ENCODE measurements at places on chromosomes 7 and 10. TPM values are rescaled to one million over a fixed set of nuclear protein-coding genes. Genes with fewer than 3 reads are reported as not detected.

TMEM273 gene
- total RNA-seq: 20.0 TPM

- H3K27ac ChIP-seq: no peak overlapping the region
- DNase-seq: no peak
- no peak overlapping the region for H3K4me3 ChIP-seq
- no peaks in the 10 kb centered on the region for H3K4me1 ChIP-seq
- H3K36me3 ChIP-seq: no peaks in the 10 kb centered on the region
- H3K27me3 ChIP-seq: no peaks in the 10 kb centered on the region
Observed at GRCh38 chr10:63633677-63634487, 112.7 kb downstream of the REEP3 start.

- no peaks in the 10 kb centered on the region for H3K36me3 ChIP-seq
- no peak overlapping the region for H3K27ac ChIP-seq
- H3K27me3 ChIP-seq: no peaks in the 10 kb centered on the region
Observed at GRCh38 chr7:137626469-137627067, 220.2 kb downstream of the DGKI start.

ZNF853 gene
- 10.9 TPM for total RNA-seq

DNA sequence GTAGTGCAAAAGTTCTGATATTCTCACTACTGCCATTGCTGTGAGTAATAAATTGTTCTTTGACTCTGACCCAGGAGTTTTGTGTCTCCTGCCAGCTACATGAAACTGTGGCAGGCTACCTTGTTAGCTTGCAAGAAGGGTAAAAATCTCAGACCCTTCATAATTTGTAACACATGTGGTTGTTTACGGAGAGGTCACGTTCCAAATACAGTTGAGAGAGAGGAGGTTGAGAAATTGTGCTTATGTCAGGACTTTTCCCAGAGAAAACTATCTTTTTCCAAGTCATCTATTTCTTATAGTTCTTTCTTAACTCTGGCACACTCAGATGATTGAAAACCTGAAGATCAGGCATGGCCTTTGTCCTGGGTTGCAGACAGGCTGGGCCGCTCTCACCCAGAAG lies 114.4 kb upstream of the SVIL start:
- DNase-seq: no peak
- no peaks in the 10 kb centered on the region for H3K27me3 ChIP-seq
- H3K36me3 ChIP-seq: no peaks in the 10 kb centered on the region

SPDYE16 gene
- 0.16 TPM for total RNA-seq

SPDYE11 gene
- not detected for total RNA-seq

GRM3 gene
- not detected for total RNA-seq

TNS3 gene
- total RNA-seq: 140 TPM

DNA sequence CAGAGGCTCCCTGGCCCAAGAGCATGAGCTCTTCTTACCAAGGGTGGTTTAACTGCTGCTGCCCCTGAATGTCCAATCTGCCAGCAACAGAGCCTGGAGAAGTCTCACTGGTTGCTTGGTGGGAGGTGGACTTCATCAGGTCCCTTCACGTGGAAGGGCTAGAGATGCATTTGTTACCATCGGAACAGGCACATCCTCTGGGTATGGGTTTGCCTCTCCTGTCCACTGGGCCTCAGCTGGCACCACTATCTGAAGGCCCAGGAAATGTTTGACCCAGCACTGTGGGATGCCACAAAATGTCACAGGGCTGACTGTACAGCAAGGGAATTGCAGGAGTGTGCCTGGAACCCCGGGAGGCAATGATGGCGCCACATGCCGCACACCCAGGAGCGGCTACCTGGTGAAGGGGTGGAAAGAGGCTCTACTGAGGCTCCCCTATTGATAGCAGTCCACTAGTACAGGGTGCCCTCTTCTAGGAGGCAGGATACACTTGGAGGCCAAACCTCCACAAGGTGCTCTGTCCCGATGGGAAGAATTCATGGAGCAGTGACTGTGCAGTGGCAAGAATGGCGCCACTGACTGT lies 603.1 kb upstream of the MGMT start:
- H3K27ac ChIP-seq: no peak overlapping the region
- H3K4me1 ChIP-seq: no peaks in the 10 kb centered on the region
- no peaks in the 10 kb centered on the region for H3K27me3 ChIP-seq

GRCh38 chr7:68785036-68785435 lies 813.2 kb upstream of the AUTS2 start:
- H3K4me3 ChIP-seq: no peak overlapping the region
- no peak overlapping the region for H3K27ac ChIP-seq
- H3K27me3 ChIP-seq: peaks cover 3% of the 10 kb centered on the region
- H3K36me3 ChIP-seq: no peaks in the 10 kb centered on the region
- no peaks in the 10 kb centered on the region for H3K4me1 ChIP-seq

GRCh38 chr7:25720427-25720826 lies 431.6 kb upstream of the NFE2L3 start:
- H3K27me3 ChIP-seq: no peaks in the 10 kb centered on the region
- H3K4me1 ChIP-seq: no peaks in the 10 kb centered on the region
- H3K27ac ChIP-seq: no peak overlapping the region
- no peak overlapping the region for H3K4me3 ChIP-seq
- no peaks in the 10 kb centered on the region for H3K36me3 ChIP-seq

HGF gene
- 55.9 TPM for total RNA-seq
